ENCODE measurements at places on chromosomes 2 and 18.

- no peak for DNase-seq
Measured at GRCh38 chr2:10773821-10774341, 38.7 kb downstream of the PDIA6 start.

- no peak for DNase-seq
Measured at GRCh38 chr2:169845016-169845415, 17.8 kb downstream of the UBR3 start.

GRCh38 chr2:236682651-236683422, 113.2 kb downstream of the ACKR3 start:
- no peak for DNase-seq

- DNase-seq: no peak
Measured at GRCh38 chr18:11809895-11810294, 41.3 kb upstream of the CHMP1B start.

GRCh38 chr18:30712383-30712782, 330.2 kb downstream of the DSC3 start:
- no peak for DNase-seq

GRCh38 chr18:44732599-44732998, 51.9 kb downstream of the SETBP1 start:
- DNase-seq: no peak

DNA sequence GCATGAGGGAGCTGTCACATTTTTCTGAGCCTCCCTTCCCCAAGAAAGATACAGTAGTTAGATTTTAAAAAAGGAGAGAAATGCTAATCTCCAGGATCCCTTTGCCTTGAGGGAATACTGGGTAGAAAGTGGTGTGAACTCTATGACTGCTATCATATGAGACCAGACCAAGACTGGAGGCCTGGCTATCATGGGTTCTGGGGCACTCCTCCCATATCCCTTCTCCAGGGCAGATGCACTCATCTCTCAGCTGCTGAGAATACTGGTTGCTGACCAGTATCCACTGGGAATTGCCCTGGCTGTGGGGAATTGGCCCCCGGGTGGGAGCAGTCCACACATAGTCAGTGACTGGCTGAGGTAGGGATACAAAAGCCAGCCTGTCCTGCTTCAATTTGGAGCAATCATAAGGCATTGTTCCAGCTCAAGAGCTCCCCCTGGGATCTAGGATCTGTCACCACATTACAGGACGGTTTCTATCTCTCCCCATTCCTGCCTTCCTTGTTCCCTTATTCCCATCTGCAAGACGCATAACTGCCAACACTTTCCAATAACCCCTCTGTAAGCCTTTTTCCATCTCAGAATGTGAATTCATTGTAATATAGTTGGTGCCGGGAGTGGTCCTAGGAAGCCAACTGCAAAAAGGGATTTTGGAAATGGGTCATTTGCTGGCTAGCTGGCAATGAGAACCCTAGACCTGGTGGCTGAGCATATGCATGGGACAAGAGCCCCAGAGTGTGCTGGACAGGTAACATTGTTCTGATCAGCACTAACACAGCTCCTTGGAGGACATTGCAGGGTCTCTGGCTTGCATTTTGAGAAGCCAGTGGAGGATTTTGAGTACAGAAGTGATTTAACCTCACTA, 35.4 kb upstream of the REEP1 start:
- DNase-seq: no peak

Data from CD4-positive, alpha-beta T cell treated with Interleukin-4 for 4 hours (primary cell).